Pancreas (tissue), 10 donors: ENCODE measurements at places on chromosomes 6 and 20. TPM values are rescaled to one million over a fixed set of nuclear protein-coding genes. Genes with fewer than 3 reads are reported as not detected.
A peak's percentile ranks its signal among the peaks of the same experiment; 100 is the strongest.

The BPI gene
- total RNA-seq = not detected

The AKIRIN2 gene
- total RNA-seq = 10.5 TPM

The CTCFL gene
- not detected for total RNA-seq

The CLPSL2 gene
- total RNA-seq = 3.1 TPM

The AGER gene
- 1.9 TPM for total RNA-seq

The CUL9 gene
- total RNA-seq = 14.7 TPM

The CLPSL1 gene
- total RNA-seq = 6.0 TPM

The BANF2 gene
- total RNA-seq = 2.5 TPM

The OOEP gene
- total RNA-seq = 0.46 TPM

- no peak overlapping the region for H3K27ac ChIP-seq
- no peaks in the 10 kb centered on the region for H3K27me3 ChIP-seq
- no peak for DNase-seq
- H3K4me3 ChIP-seq = no peak overlapping the region
- H3K36me3 ChIP-seq = no peaks in the 10 kb centered on the region
- peaks cover 3% of the 10 kb centered on the region for H3K4me1 ChIP-seq
Measured at GRCh38 chr6:37514321-37514771, 14.7 kb upstream of the CCDC167 start.

DNA sequence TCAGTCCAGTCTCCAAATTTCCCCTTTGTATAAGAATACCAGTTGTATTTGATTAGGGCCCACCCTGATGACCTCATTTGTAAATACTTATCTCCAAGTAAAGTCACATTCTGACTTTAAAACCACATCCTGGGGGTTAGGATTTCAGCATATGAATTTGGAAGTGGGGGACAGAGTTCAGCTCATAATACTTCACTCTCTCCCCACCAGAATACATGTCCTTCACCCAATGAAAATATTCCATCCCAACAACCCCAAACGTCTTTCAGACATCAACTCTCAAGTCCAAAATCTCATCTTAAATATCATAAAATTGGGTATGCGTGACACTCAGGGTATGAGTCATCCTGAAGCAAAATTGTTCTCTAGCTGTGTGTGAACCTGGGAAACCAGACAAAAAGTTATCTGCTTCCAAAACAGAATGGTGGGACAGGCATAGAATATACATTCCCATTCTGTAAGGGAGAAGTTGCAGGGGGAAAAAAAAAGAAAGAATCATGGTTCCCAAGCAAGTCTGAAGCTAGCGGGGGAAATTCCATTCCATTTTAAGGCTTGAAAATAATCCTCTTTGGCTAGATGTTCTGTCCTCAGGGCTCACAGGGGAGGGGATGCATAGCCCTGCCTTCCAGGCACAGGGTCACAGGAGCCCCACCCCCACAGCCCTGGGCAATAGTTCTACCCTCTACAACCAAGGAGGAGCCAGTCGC is 113.9 kb downstream of the ADAT2 start:
- no peaks in the 10 kb centered on the region for H3K27me3 ChIP-seq
- H3K27ac ChIP-seq = no peak overlapping the region
- no peaks in the 10 kb centered on the region for H3K4me1 ChIP-seq
- no peak overlapping the region for H3K4me3 ChIP-seq
- no peaks in the 10 kb centered on the region for H3K36me3 ChIP-seq

DNA sequence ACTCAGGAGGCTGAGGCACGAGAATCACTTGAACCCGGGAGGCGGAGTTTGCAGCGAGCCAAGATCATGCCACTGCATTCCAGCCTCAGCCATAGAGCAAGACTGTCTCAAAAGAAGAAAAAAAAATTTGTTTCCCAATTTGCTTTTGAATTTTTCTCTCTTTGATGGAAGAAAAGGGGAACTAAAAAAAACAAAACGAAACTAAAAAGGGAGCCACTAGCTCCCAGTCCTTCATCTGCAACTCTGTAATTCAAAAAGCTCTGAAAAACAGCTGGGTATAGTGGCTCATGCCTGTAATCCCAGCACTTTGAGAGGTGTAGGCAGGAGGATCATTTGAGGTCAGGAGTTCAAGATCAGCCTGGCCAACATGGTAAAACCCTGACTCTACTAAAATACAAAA is 9.5 kb downstream of the OVOL2 start:
- H3K27me3 ChIP-seq = no peaks in the 10 kb centered on the region
- no peak for DNase-seq
- H3K4me1 ChIP-seq = no peaks in the 10 kb centered on the region
- no peak overlapping the region for H3K27ac ChIP-seq
- H3K36me3 ChIP-seq = no peaks in the 10 kb centered on the region

GRCh38 chr6:122649701-122650100 is 39.5 kb downstream of the PKIB start:
- H3K4me3 ChIP-seq = no peak overlapping the region
- no peak for DNase-seq
- no peaks in the 10 kb centered on the region for H3K36me3 ChIP-seq
- H3K4me1 ChIP-seq = no peaks in the 10 kb centered on the region
- no peaks in the 10 kb centered on the region for H3K27me3 ChIP-seq

GRCh38 chr6:36716476-36717093 is 19.0 kb downstream of the RAB44 start:
- H3K27ac ChIP-seq = no peak overlapping the region
- no peaks in the 10 kb centered on the region for H3K36me3 ChIP-seq
- H3K4me3 ChIP-seq = no peak overlapping the region
- DNase-seq = no peak
- no peaks in the 10 kb centered on the region for H3K4me1 ChIP-seq

DNA sequence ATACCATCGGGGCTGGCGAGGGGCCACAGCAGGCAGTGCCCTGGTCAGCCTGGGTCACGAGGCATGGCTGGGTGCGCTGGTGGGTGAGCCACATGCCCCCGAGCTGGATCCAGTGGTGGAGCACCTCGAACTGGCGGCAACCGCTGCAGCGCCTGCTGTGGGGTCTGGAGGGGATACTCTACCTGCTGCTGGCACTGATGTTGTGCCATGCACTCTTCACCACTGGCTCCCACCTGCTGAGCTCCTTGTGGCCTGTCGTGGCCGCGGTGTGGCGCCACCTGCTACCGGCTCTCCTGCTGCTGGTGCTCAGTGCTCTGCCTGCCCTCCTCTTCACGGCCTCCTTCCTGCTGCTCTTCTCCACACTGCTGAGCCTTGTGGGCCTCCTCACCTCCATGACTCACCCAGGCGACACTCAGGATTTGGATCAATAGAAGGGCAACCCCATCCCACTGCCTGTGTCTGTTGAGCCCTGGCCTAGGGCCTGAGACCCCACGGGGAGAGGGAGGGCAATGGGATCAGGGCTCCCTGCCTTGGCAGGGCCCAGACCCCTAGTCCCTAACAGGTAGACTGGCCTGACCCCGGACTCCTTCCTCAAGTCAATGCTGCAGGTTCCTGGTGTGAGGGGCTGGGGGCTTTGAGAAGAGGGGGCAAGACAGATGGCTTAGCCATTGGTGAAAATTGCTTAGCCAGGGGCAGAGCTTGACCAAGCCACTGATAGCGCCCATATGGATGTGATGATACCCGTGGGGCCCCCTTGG is 598 bp downstream of the TMEM239 start:
- no peaks in the 10 kb centered on the region for H3K36me3 ChIP-seq
- no peak overlapping the region for H3K27ac ChIP-seq

- no peaks in the 10 kb centered on the region for H3K27me3 ChIP-seq
- H3K4me3 ChIP-seq = no peak overlapping the region
- no peak overlapping the region for H3K27ac ChIP-seq
- no peaks in the 10 kb centered on the region for H3K36me3 ChIP-seq
Measured at GRCh38 chr20:10927011-10927583, 253.3 kb upstream of the JAG1 start.

DNA sequence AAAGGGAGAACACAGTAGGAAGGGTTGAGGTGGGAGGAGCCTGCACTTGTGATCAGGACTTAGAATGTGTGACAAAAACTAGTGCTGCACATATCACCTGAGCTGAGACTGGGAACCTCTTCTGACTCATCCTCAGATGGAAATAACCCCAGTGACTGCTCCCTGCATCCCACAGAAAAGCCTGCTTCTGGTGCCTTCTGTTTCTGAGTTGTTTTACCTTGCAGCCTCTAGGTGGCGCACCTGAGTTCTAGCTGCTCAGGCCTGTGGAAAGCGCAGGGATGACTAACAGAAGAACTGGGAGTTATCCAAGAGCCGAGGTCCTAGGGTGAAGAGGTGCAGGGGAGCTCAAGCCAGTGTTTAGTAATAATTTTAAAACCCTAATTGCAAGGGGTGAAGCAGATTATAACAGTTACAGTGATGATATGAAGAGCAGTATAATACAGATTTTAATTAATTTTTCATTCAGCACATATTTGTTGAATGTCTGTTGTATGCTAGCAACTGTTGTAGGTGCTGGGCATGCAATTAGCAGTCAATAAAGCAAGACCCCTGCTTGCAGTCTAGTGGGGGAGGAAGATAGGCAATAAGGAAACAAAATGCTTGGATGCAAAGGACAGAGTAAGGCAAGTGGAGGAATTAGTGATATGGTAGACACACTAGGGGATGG is 302.5 kb downstream of the DHX35 start:
- no peaks in the 10 kb centered on the region for H3K4me1 ChIP-seq
- DNase-seq = no peak
- H3K27me3 ChIP-seq = no peaks in the 10 kb centered on the region
- H3K4me3 ChIP-seq = no peak overlapping the region
- H3K27ac ChIP-seq = no peak overlapping the region

- no peaks in the 10 kb centered on the region for H3K36me3 ChIP-seq
- peak overlapping the region; percentile 78 for H3K4me3 ChIP-seq
- H3K27ac ChIP-seq = peak overlapping the region; percentile 77
- peaks cover 12% of the 10 kb centered on the region for H3K4me1 ChIP-seq
- DNase-seq = no peak
Measured at GRCh38 chr6:3230900-3231246, 3.4 kb upstream of the TUBB2B start.

- DNase-seq = peak; percentile 66
- no peaks in the 10 kb centered on the region for H3K27me3 ChIP-seq
- H3K4me1 ChIP-seq = peaks cover 7% of the 10 kb centered on the region
- H3K27ac ChIP-seq = no peak overlapping the region
- no peaks in the 10 kb centered on the region for H3K36me3 ChIP-seq
Measured at GRCh38 chr6:21664314-21665109, 71.0 kb downstream of the SOX4 start.

- H3K4me1 ChIP-seq = no peaks in the 10 kb centered on the region
- H3K27ac ChIP-seq = no peak overlapping the region
- no peak for DNase-seq
- H3K36me3 ChIP-seq = no peaks in the 10 kb centered on the region
- no peaks in the 10 kb centered on the region for H3K27me3 ChIP-seq
Measured at GRCh38 chr6:88008831-88009231, 38.8 kb upstream of the SPACA1 start.

DNA sequence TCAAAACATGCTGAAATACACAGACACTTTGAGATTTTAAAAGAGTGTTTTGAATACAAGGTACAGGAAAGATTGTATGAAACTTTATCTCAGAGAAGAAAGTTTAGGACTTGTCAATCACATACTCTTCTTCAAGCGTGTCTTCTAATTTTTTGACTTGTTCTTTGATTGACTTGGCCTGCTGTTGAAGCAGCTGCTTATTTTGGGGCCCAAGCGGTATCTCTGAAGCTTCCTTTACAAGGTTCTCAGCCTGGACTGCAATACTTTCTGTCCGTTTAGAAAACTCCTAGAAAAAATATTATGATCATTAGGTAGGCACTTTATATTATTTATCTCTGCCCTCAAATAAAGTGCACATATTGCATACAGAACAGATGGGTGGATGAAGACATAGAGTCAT is 201.3 kb downstream of the SYNE1 start:
- no peak for DNase-seq
- H3K4me3 ChIP-seq = no peak overlapping the region
- no peaks in the 10 kb centered on the region for H3K27me3 ChIP-seq

GRCh38 chr6:44446626-44447300 is 59.3 kb downstream of the CDC5L start:
- no peak for DNase-seq
- H3K27ac ChIP-seq = no peak overlapping the region
- peaks cover 19% of the 10 kb centered on the region for H3K4me1 ChIP-seq
- no peak overlapping the region for H3K4me3 ChIP-seq
- no peaks in the 10 kb centered on the region for H3K36me3 ChIP-seq
- no peaks in the 10 kb centered on the region for H3K27me3 ChIP-seq

DNA sequence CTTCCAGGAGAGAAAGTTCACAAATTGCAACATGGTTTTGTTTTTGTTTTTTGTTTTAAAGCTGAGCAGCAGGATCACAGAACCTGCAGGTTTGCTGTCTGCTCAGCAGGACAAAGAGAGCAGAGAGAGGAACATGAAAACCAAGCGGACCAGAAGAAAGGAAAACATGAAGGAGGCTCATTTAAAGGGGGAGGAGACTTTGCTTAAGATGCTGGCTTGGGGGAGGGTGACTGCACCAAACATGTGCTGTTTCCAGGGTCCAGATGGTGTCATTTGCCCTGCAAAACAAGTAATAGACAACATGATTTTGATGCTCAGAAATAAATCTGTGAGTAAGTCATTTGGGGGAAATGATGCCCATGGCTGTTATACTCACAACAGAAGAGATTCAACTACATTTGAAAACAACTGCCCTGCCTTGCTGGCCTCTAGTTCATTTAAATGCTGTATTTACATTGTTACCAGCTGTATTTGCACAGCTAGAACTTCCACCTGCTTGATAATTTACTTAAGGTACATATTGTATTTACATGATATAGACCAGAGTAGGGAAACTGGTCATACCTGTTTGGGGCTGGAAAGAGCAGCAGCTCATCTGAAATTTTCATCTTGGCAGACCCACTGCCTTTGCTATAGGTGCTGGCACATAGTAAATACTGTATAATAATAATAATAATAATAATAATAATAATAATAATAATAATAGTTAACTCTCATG is 32.2 kb upstream of the CHD6 start:
- H3K4me1 ChIP-seq = no peaks in the 10 kb centered on the region
- DNase-seq = no peak
- no peak overlapping the region for H3K27ac ChIP-seq

DNA sequence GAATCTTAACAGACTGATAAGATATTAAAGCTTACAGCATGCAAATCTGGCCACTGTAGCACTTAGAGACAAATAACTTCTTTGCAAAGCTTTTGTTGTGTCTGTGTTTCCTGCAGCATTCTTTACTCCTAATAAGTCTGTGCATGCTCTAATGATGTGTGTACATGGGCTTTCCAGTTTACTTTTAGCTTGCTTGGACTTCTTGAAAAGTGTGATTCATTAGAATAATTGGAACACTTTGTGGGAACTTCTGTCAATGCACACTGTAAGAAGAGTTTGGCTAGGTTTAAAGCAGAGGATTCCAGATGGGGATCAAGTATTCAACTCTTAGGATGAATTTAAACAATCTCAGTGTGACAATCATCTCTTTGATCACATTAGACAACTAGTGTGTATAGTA is 22.1 kb upstream of the TINAG start:
- H3K36me3 ChIP-seq = no peaks in the 10 kb centered on the region
- H3K4me1 ChIP-seq = no peaks in the 10 kb centered on the region
- no peaks in the 10 kb centered on the region for H3K27me3 ChIP-seq
- no peak overlapping the region for H3K27ac ChIP-seq
- no peak overlapping the region for H3K4me3 ChIP-seq

GRCh38 chr6:52535711-52536423 is 41.0 kb downstream of the TRAM2 start:
- no peaks in the 10 kb centered on the region for H3K4me1 ChIP-seq
- no peak for DNase-seq
- no peak overlapping the region for H3K4me3 ChIP-seq
- no peaks in the 10 kb centered on the region for H3K36me3 ChIP-seq
- H3K27ac ChIP-seq = no peak overlapping the region
- H3K27me3 ChIP-seq = no peaks in the 10 kb centered on the region
